ENCODE measurements at places on chromosomes 3 and 15. TPM values are rescaled to one million over a fixed set of nuclear protein-coding genes. Genes with fewer than 3 reads are reported as not detected.
A peak's percentile ranks its signal among the peaks of the same experiment; 100 is the strongest.

GRCh38 chr3:49161808-49162530 is 4.2 kb downstream of the CCDC71 start:
- peaks cover 36% of the 10 kb centered on the region for H3K36me3 ChIP-seq
- no peak for DNase-seq
- H3K4me3 ChIP-seq = no peak overlapping the region
- H3K4me1 ChIP-seq = peaks cover 25% of the 10 kb centered on the region

GRCh38 chr3:167113035-167113830 is 266.9 kb downstream of the ZBBX start:
- no peaks in the 10 kb centered on the region for H3K36me3 ChIP-seq
- H3K4me1 ChIP-seq = peaks cover 22% of the 10 kb centered on the region
- no peak overlapping the region for H3K4me3 ChIP-seq
- H3K27ac ChIP-seq = no peak overlapping the region
- no peaks in the 10 kb centered on the region for H3K27me3 ChIP-seq

DNA sequence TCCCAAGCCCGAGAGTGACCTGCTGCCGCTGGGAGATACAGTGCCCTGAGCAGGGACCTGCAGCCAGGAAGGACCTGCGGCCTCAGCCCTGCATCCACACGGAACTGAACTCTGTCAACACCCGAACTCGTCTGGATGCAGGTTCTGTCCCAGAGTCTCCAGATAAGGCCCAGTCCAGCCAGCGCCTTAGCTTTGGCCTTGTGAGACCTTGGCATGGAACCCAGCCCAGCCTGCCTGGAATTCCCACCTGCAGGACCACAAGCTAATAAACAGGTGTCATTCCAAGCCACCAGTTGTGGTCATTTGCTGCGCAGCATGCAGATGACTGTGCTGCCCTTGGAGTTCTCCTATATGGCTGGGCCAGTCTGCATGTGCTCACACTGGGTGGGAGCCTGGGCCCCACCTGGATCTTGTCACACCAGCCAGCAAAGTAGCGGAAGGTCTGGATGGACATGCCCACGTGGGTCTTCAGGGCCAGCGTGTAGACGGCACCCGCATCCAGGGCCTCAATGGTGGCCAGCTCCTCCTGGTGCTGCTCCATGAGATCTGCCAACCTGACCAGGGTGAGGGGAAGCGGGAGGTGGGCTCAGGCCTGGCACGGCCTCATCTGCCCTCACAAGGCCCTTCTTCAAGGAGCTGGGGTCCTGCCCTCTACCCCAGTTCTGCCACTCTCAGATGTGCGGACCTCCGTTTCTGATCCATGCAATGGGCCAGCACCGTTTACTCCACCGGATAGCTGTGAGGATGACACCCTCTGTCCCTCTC is 47.2 kb upstream of the SLC41A3 start:
- peak; percentile 74 for DNase-seq
- no peaks in the 10 kb centered on the region for H3K36me3 ChIP-seq
- H3K27me3 ChIP-seq = no peaks in the 10 kb centered on the region
- H3K27ac ChIP-seq = no peak overlapping the region
- H3K4me3 ChIP-seq = no peak overlapping the region

DNA sequence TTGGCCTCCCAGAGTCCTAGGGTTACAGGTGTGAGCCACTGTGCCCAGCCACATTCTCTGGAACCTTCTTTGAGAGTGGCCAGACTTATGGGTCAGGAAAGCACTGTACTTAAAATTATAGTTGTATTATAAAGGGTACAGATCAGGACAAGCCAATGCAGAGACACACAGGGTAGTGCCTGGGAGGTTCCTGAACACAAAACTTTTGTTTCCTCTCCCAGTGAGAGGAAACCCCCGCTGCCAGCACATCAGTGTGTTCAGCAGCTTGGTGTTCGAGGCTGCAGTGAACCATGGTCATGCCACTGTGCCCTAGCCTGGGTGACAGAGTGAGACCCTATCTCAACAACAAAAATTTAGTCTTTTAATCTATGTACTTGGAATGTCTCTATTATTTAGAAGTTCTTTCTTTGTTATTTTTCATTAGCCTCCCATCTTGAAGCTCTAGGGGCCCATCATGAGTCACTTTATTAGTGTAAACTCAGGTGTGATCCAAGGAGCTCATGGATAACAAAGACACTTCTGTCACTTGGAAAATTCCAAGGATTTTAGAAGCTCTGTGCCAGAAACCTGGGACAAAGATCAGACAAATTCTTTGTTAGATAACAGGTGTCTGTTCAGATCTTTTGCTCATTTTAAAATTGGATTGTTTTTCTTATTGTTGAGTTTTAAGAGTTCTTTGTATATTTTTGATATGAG is 7.8 kb downstream of the BLOC1S6 start:
- no peak overlapping the region for H3K27ac ChIP-seq
- H3K27me3 ChIP-seq = no peaks in the 10 kb centered on the region
- H3K4me1 ChIP-seq = peaks cover 37% of the 10 kb centered on the region
- peaks cover 34% of the 10 kb centered on the region for H3K36me3 ChIP-seq
- no peak overlapping the region for H3K4me3 ChIP-seq

DNA sequence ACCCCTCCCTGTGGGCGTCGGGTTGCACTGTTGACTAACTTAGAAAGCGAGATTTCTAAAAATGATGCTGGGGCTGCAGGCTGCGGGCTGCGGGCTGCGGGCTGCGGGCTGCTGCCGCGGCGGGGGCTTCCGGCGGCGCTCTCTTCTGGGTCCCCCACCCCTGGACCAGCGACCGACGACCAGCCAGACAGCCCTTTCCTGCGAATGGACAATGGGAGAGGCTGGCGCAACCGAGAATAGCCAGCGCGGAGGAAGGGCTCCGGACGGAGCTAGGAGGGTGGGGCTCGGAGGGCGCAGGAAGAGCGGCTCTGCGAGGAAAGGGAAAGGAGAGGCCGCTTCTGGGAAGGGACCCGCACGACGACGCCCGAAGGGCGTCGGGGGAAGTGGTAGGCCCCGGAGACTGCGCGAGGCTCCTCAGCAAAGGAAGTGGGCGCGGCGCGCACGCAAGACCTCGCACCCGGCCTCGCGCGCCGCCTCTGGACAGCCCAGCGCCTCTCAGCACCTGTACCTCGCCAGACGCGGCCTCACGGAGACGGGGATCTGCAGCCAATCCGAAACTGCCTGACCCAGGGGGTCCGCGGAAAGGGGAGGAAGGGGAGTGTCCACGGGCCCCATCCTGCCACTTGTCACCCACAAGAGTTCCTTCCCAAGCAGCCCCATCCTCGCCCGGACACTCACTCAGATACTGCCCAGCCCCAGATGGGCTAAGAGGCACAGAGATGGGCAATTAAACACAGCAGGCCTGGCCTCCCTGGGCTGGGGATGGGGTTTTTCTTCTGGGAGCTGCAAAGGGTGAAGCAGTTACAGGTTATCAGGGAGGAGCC is 70.7 kb downstream of the SLC12A8 start:
- H3K27me3 ChIP-seq = no peaks in the 10 kb centered on the region
- H3K4me3 ChIP-seq = peak overlapping the region; percentile 58
- DNase-seq = no peak
- no peaks in the 10 kb centered on the region for H3K36me3 ChIP-seq
- H3K4me1 ChIP-seq = peaks cover 54% of the 10 kb centered on the region

Gene SLC4A7
- total RNA-seq = 20.3 TPM

Gene MCTP2
- total RNA-seq = 2.9 TPM

All from esophagus muscularis mucosa (tissue), 4 donors.